Liver (tissue), 10 donors: ENCODE measurements at places on chromosomes 7 and 10. TPM values are rescaled to one million over a fixed set of nuclear protein-coding genes. Genes with fewer than 3 reads are reported as not detected.
A peak's percentile ranks its signal among the peaks of the same experiment; 100 is the strongest.

DNA sequence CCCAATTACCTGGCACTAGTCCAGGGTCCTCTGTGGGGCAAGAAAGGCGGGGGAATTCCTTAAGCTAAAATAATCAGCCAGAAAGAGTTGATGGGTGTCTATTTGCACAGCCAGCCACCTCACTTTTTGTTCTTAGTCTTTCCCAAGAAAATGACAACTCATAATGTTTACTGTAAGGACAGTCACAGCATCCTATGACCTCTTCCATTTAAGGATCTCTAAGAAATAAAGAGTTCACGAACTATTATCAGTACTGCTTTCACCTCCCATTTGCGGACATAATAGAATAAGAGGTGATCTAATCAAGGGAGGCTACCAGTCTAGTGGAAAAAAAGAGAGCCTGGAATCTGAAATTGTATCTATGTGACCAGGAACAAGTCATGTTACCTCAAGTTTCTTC lies 72.4 kb upstream of the LRRC17 start:
- H3K4me1 ChIP-seq: no peaks in the 10 kb centered on the region
- H3K27me3 ChIP-seq: no peaks in the 10 kb centered on the region
- no peak overlapping the region for H3K27ac ChIP-seq
- no peak overlapping the region for H3K4me3 ChIP-seq
- no peak for DNase-seq

- no peaks in the 10 kb centered on the region for H3K4me1 ChIP-seq
- no peak overlapping the region for H3K27ac ChIP-seq
- H3K36me3 ChIP-seq: no peaks in the 10 kb centered on the region
- H3K4me3 ChIP-seq: no peak overlapping the region
These were observed 273.3 kb downstream of the DNAJB6 start for GRCh38 chr7:157609932-157610640.

GRCh38 chr7:131108212-131108940 lies 219.3 kb upstream of the MKLN1 start:
- no peaks in the 10 kb centered on the region for H3K27me3 ChIP-seq
- peak overlapping the region; percentile 98 for H3K4me3 ChIP-seq
- peaks cover 6% of the 10 kb centered on the region for H3K36me3 ChIP-seq
- DNase-seq: no peak

DNA sequence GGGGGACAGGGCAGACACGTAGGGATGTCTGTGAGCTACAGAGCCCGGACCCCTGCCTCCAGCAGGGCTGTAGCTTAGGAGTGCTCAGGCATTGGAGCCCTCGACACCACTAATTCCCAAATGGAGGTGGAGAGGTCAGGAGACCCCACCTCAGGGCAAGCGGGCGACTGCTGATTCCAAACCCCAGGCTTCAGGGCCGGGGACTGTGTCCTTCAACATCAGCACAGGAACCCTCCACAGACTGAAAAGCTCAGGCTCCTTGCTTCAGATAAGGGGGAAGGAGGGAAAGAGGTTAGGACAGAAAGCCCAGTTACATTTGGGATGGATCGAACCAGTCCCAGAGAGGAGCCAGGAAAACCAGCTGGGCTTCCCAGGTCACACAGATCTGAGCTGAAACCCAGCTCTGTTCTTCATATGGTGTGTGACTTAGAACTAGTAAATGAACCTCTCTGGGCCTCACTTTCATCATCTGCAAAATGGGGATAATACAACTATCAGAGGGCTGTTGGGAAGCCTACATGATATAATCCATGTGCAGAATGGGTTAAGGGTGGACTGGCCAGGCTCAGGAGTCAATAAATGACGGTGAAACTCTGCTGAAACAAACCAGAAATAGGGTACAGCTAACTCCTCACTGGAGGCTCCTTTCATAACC lies 16.7 kb downstream of the POLL start:
- H3K4me3 ChIP-seq: no peak overlapping the region
- H3K36me3 ChIP-seq: no peaks in the 10 kb centered on the region
- no peak for DNase-seq

DNA sequence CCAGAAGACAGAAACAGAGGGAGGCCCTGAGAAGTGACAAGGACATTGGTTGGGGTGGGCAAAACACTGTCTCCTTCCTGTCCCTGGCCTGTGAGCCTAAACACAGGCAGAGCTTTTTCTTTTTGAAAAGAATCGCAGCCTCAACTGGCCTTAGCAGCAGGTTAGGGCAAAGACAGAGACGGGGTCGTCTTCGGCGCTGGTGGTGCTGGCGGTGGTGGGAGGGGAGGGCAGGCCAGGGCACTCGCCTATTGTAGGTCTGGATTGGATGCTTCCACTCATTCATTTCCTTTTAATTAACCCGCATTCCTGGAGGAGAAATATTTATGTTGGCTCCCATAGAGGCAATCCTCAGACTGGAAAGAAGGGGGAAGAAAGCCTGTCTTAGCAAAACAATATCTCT lies 22.6 kb downstream of the WNT8B start:
- no peak overlapping the region for H3K27ac ChIP-seq
- no peak overlapping the region for H3K4me3 ChIP-seq
- peaks cover 8% of the 10 kb centered on the region for H3K4me1 ChIP-seq
- DNase-seq: no peak
- H3K36me3 ChIP-seq: peaks cover 15% of the 10 kb centered on the region
- H3K27me3 ChIP-seq: no peaks in the 10 kb centered on the region

- peak; percentile 70 for DNase-seq
- peaks cover 10% of the 10 kb centered on the region for H3K4me1 ChIP-seq
- peak within 1 kb of the TSS; percentile 85 for H3K4me3 ChIP-seq
- no peaks in the 10 kb centered on the region for H3K36me3 ChIP-seq
- H3K27me3 ChIP-seq: no peaks in the 10 kb centered on the region
These were observed at the start of gene FBXW4 for GRCh38 chr10:101694674-101695403. TSS of gene FBXW4 (minus strand) at chr10:101695170. CDS start at chr10:101695105, 65 bp downstream.

DNA sequence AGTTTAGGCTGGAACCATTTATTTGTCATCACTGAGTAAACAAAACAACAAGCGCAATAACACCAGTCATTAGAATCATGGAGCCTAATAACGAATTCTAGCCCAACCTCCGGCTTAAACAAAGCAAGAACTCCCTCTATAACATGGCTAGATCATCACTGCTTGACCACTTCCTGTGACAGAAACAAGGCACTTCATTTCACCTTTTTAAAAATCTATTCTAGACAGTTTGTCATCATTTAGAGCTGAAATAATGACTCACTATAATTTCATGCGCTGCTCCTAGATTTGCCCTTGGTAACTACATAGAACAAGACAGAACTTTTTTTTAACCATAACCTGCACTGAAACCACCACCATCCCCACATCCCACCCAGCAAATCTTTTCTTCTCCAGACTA lies 81.3 kb downstream of the OSBPL3 start:
- no peaks in the 10 kb centered on the region for H3K27me3 ChIP-seq
- H3K4me1 ChIP-seq: no peaks in the 10 kb centered on the region
- no peak overlapping the region for H3K4me3 ChIP-seq

Gene STAG3
- 1.1 TPM for total RNA-seq

Gene SPAG6
- total RNA-seq: not detected

Gene ZDHHC4
- total RNA-seq: 35.6 TPM

Gene MOGAT3
- 1.8 TPM for total RNA-seq

Gene KDM7A
- 27.5 TPM for total RNA-seq

Gene GCC1
- total RNA-seq: 16.1 TPM

Gene NCF1
- 2.0 TPM for total RNA-seq
